ENCODE measurements at places on chromosomes 6 and 20.

GRCh38 chr6:153941768-153942167 is 97.3 kb upstream of the OPRM1 start:
- no peak overlapping the region for H3K4me3 ChIP-seq
- no peaks in the 10 kb centered on the region for H3K4me1 ChIP-seq
- no peak overlapping the region for H3K27ac ChIP-seq
- no peak for DNase-seq

DNA sequence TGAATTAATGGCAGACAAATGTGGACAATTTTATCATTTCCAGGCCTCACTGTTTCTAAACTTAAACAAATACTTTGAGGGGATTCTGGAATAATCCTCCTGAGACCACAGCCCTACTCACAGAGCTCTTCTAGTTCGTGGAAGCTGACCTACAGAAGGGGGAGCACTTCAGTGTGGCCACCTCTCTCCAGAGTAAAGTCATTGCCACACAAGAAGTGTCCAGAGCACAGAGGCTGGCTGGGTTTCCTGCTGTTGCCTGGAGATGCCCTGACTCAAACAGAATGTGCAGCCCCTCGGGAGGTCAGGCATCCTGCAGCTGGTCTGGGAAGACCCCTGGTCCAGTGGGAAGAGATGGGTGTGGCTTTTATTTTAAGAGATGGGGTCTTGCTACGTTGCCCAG is 110.9 kb downstream of the QRSL1 start:
- no peak for DNase-seq
- no peaks in the 10 kb centered on the region for H3K4me1 ChIP-seq
- H3K27me3 ChIP-seq, result no peaks in the 10 kb centered on the region
- no peaks in the 10 kb centered on the region for H3K36me3 ChIP-seq
- H3K4me3 ChIP-seq, result no peak overlapping the region

DNA sequence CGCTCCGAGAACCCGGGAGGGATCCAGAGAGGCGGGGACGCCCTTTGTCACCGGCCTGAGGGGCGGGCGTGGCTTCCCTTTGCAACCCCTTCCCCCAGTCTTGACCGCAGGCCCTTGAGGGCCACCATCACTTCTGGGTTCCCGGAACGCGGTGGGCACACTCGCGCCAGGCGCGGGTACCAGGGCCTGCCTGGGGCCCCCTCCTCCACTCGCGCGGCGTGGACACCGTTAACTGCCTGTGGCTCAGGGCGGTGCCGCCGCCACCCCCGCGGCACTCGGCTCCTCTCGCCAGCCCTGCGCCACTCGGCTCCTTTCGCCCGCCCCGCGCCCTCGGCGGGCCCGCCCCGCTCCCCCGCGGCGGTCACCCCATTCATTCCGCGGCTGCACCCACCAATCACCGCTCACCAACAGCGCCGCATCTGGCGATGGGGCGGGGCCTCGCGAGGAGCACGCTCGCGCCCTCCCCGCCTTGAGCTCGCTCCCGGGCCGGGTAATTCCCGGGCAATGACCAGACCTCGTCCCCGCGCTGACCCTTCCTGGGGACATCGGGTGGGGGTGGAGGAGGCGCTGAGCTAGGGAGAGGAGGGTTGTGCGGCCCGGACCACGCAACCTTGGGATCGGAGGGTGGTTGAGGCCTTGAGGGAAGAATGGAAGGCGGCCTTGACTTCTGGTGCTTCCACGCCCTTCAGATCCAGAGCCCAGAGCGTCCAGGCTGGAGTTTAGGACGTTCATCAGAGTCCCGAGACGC is 10.5 kb upstream of the ELOVL5 start:
- H3K36me3 ChIP-seq, result no peaks in the 10 kb centered on the region
- H3K4me1 ChIP-seq, result peaks cover 44% of the 10 kb centered on the region
- peak; percentile 61 for DNase-seq

- no peak for DNase-seq
- no peak overlapping the region for H3K27ac ChIP-seq
- H3K4me3 ChIP-seq, result no peak overlapping the region
- H3K36me3 ChIP-seq, result no peaks in the 10 kb centered on the region
Measured at GRCh38 chr20:41229259-41229658, 88.3 kb downstream of the ZHX3 start.
